ENCODE measurements at places on chromosomes 6 and 20.

GRCh38 chr20:24608926-24609667 lies 139.7 kb downstream of the SYNDIG1 start:
- no peak for DNase-seq

DNA sequence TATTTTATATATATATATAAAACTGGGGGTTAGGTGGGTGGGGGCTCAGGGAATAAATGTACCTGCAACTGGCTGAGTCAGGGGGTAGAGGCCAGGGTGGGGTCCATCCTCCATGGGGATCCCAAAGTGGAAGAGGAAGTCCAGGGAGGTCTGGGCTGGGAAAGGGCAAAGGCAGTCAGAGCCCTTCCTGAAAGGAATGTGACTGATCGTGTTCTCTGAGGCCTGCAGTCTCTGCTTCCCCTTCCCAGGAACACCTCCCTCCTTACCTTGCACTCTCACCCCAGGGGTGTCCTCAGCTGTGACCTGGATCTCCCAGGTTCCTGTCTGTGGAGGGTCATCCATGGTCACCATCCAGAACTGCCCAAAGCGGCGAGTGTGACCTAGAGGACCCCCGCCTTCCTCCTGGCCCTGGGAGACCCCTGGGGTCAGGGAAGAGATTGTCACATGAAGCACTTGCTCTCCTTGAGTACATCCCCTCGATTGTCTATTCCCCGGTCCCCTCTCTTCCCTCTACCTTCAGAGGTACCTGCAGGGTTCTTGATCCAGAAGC lies 4.7 kb downstream of the SAPCD1 start:
- no peak for DNase-seq

- peak; percentile 72 for DNase-seq
Observed at GRCh38 chr20:46365487-46366220, 40.8 kb downstream of the ELMO2 start.

DNA sequence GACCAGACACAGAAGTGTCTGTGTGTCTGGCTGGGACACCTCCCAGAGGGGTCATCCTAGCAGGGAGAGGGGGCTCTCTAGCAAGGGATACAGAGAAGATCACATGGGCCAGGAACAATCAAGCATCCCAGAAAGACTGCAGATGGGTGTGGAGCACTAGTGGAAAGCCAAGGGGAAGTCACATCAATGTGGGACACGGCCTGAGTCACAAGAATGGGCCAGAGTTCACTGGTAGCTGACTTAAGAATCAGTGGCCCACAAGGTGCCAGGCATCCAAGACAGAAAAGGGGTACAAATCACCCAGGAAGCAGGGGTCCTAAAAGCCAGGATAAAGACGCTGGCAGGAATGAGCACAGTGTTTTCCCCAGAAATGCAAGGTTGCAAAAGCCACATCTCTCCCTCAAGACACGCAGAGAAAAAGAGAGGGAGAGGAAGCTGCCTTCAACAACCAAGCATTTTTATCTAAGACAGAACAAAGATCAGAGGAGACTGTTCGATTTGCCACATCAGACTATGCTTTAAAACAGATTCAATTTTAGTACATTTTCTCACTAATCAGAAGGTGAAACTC lies 113.6 kb upstream of the DST start:
- no peak for DNase-seq

GRCh38 chr6:135013211-135013610 lies 41.4 kb downstream of the HBS1L start:
- no peak for DNase-seq

- peak; percentile 14 for DNase-seq
Observed at GRCh38 chr6:28981431-28981832, 23.7 kb downstream of the ZNF311 start.

All from anterior cingulate cortex (tissue), 58 donors.